ENCODE measurements at places on chromosomes 1 and 21. TPM values are rescaled to one million over a fixed set of nuclear protein-coding genes. Genes with fewer than 3 reads are reported as not detected.

The PRRX1 gene
- total RNA-seq, result 41.5 TPM

The CYP4A22 gene
- total RNA-seq, result 2.6 TPM

The EVI5 gene
- 29.0 TPM for total RNA-seq

DNA sequence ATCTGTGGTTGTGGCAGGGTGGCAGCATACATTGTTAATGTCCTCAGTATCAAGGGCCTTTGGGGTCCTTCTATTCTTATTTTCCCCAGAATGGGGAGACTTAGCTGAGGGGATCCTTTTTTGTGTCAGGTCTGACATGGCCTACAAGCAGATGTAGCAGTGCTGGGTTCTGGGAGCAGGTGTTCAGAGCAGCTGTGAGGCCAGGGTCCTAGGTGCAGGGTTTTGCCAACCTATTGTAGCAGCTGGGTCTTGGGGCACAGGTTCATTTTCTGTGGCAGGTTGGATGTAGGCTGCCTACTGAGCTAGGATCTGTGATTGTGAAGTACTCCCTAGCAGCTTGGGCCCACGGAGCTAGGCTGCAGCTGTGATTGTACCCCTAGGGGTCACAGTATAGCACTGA is 60.1 kb downstream of the DIPK1A start:
- H3K4me1 ChIP-seq, result no peaks in the 10 kb centered on the region
- no peaks in the 10 kb centered on the region for H3K27me3 ChIP-seq
- H3K36me3 ChIP-seq, result no peaks in the 10 kb centered on the region
- H3K27ac ChIP-seq, result no peak overlapping the region
- DNase-seq, result no peak

DNA sequence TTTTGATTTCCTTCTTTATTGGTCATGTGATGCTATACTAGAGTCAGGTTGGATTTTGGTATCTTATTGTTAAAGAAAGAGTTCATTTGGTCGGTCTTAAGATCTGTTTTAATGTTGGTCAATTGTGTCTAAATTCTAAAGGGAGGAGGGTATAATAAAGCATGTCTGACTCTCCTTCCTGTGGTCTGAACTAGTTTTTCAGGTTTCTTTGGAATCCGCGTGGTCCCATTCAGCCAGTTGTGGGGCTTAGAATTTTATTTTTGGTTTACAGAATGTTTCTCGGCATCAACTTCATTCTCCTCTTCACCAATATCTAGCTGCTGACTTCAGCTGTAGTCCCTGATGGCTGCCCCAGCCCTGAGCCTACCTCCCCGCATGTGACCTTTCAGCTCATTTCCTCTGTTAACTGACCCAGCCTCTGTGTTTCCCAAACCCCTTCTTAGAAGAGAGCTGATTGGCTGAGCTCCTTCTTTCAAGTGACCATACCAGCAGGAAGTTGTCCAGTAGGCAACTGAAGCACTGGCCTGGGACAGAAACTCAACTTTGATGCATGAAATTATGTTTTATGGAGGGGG is 8.7 kb upstream of the MYOC start:
- no peak overlapping the region for H3K27ac ChIP-seq
- no peaks in the 10 kb centered on the region for H3K4me1 ChIP-seq
- no peak for DNase-seq
- H3K4me3 ChIP-seq, result no peak overlapping the region
- H3K27me3 ChIP-seq, result no peaks in the 10 kb centered on the region

GRCh38 chr21:35561116-35561515 is 499.2 kb downstream of the SETD4 start:
- no peaks in the 10 kb centered on the region for H3K36me3 ChIP-seq
- no peak for DNase-seq
- no peaks in the 10 kb centered on the region for H3K27me3 ChIP-seq
- H3K4me1 ChIP-seq, result peaks cover 20% of the 10 kb centered on the region
- H3K4me3 ChIP-seq, result no peak overlapping the region

DNA sequence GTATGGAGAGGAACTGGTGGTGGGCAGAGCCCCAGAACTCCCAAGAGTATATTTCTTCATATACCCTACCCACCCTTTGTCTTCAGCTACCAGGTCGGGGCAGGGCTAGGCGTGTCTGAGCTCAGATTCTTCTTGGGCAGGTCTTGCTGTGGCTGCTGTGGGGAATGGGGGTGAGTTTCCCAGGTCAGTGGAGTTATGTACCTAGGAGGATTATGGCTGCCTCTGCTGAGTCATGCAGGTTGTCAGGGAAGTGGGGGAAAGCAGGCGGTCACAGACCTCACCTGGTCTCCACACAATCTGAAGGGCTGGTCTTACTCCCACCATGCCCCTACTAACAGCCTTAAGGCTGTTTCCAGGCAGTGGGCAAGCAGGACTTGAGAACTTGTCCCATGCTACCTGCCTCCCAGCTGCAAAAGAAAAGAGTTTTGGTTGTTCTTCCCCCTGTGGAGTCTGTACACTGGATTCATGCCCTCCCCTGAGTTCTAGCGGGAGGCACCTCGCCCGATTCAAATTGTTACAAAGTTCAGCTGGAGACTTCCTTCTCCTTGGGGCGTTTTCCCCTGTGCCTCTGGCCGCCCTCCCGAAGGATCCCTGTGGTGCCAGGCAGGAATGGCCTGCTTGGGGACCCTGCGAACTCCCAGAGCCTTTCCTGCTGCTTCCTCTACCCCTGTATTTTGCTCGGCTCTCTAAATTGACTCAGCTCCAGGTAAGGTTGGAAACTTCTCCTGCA is 58.6 kb downstream of the NPHS2 start:
- no peaks in the 10 kb centered on the region for H3K36me3 ChIP-seq
- no peak overlapping the region for H3K4me3 ChIP-seq
- no peaks in the 10 kb centered on the region for H3K27me3 ChIP-seq
- H3K4me1 ChIP-seq, result no peaks in the 10 kb centered on the region
- H3K27ac ChIP-seq, result no peak overlapping the region
